MM.1S (cell line): ENCODE measurements at places on chromosomes 1 and 21.
A peak's percentile ranks its signal among the peaks of the same experiment; 100 is the strongest.

GRCh38 chr1:157948312-157949073, 45.0 kb upstream of the KIRREL1 start:
- H3K27ac ChIP-seq = no peak overlapping the region
- no peaks in the 10 kb centered on the region for H3K27me3 ChIP-seq
- H3K4me1 ChIP-seq = peaks cover 13% of the 10 kb centered on the region
- no peak overlapping the region for H3K4me3 ChIP-seq
- H3K36me3 ChIP-seq = no peaks in the 10 kb centered on the region

DNA sequence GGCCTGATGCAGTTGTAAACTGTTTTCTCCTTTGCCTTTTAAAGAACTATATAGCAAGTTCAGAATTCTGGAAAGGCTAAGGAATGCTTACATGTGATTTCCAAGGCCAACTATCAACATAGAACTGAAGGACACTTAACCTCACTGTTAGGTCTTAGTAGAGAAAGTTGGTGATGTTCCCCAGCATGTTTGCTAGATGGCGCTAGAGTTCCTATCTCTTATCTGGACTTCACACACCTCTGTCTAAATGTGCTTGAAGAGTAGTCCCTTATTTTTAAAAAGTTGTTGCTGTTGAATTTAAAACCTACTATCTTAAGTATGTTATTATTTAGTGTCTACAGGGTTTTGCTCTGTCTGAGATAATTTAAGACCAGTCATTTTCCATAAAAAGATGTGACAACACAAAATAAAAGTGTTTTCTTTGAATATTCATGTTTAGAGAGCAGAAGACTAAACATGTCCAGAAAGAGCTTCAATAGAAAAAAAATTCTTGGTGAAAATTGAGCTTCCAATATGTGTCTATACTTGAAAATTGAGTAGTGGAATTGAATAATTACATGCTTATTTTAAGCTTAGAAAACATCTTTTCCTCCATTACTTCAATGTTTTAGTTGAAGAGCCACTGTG, 237.3 kb downstream of the S1PR1 start:
- H3K36me3 ChIP-seq = no peaks in the 10 kb centered on the region
- H3K27ac ChIP-seq = no peak overlapping the region
- H3K4me1 ChIP-seq = no peaks in the 10 kb centered on the region
- DNase-seq = peak; percentile 26

DNA sequence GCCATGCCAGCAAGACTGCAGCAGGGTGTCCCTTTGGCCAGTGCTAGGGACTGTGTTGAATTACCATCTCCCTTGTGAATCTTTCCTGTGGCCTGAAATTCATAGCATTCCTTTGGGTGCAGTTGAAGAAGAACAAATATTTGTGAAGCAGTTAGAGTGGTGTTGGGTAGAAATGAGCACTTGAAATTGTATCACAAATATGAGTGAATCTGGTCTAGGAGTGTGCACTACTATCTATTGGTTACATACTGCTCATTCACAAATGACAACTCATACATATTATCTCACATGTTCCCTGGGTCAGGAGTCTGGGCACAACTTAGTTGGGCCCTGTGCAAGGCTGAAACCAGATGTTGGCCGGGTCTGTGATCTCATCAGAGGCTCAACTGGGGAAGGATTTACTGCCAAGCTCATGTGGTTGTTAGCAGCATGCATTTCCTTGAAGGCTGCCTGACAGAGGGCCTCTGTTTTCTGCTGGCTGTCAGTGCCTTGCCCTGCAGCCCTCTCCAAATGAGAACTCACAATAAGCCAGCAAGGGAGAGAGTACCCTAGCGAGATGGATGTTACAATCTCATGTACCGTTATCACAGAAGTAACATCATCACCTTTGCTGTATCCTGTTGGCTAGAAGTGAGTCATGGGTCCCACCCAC, 23.8 kb downstream of the AJAP1 start:
- no peaks in the 10 kb centered on the region for H3K4me1 ChIP-seq
- no peak overlapping the region for H3K27ac ChIP-seq
- no peak for DNase-seq

- no peak overlapping the region for H3K4me3 ChIP-seq
- DNase-seq = no peak
- peaks cover 88% of the 10 kb centered on the region for H3K27me3 ChIP-seq
- H3K27ac ChIP-seq = no peak overlapping the region
Observed at GRCh38 chr1:17183388-17184160, 21.4 kb upstream of the PADI1 start.

GRCh38 chr1:185376840-185377635, 60.0 kb upstream of the IVNS1ABP start:
- no peak overlapping the region for H3K27ac ChIP-seq
- DNase-seq = no peak
- H3K27me3 ChIP-seq = no peaks in the 10 kb centered on the region
- H3K36me3 ChIP-seq = no peaks in the 10 kb centered on the region

DNA sequence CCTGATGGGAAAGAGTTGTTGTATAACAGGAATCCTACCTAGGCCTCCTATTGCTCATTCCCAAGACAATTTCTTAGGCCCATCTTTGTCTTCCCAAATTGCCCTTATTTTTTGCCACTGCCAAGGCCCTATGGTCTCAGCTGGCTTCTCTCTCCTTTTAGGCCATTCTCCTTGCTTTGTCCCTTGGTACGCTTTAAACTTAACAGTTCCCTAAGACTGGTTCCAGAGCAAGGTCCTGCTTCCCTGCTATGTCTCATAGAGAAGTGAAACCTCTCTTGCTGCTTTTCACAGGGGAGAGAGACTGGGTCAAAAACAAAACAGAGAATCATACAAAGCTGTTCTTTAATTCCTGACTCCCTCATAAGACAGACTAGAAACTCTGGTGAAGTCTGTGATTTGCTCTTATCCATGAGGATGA, 77.1 kb downstream of the XCL2 start:
- peaks cover 25% of the 10 kb centered on the region for H3K4me1 ChIP-seq
- no peaks in the 10 kb centered on the region for H3K36me3 ChIP-seq
- peak; percentile 37 for DNase-seq
- peak overlapping the region; percentile 0; the same call in 1 of the 2 replicates for H3K27ac ChIP-seq
- no peak overlapping the region for H3K4me3 ChIP-seq
- H3K27me3 ChIP-seq = no peaks in the 10 kb centered on the region
